ENCODE measurements at places on chromosomes 2 and 18. TPM values are rescaled to one million over a fixed set of nuclear protein-coding genes. Genes with fewer than 3 reads are reported as not detected.

The GLI2 gene
- 1.9 TPM for total RNA-seq

The ORMDL1 gene
- 39.2 TPM for total RNA-seq

The MRO gene
- not detected for total RNA-seq

DNA sequence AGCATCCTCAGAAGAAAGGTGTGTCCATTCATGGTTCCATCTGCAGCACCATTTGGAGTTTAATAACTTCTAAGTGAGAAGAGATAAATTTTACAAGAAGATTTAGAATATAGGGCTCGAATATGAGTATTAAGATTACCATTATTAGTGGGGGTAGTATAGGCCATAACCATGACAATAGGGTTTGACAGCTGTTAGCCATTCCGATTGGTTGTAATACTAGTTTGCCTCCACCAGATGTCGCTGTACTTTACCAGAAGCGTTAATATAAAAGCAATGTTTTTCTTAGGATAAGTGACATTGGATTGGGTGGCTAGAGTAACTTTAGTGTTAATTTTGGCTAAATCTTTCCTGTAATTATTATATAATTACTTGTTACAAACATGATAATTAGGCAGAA is 107.5 kb upstream of the SRD5A2 start:
- DNase-seq: no peak

DNA sequence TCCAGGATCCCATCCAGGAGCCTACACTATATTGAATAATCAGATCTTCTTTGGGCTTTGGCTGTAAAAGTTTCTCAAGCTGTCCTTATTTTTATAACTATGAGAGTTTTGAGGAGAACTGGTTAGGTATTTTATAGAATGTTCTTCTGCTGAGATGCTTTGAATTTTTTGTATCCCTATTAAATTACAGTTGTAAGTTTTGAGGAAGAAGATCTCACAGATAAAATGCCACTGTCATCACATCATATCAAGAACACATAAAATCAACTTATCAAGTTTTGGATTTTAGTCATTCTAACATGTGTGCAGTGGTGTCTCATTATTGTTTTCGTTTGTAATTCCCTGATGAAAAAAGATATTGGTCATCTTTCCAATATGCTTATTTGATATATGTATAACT is 260.2 kb upstream of the COL3A1 start:
- DNase-seq: no peak

The ASB18 gene
- not detected for total RNA-seq

The IGFBP5 gene
- total RNA-seq: 122 TPM

- no peak for DNase-seq
Measured at GRCh38 chr2:96580771-96581170, 44.2 kb downstream of the ARID5A start.

The TUBA3E gene
- not detected for total RNA-seq

The OSR1 gene
- 7.6 TPM for total RNA-seq

DNA sequence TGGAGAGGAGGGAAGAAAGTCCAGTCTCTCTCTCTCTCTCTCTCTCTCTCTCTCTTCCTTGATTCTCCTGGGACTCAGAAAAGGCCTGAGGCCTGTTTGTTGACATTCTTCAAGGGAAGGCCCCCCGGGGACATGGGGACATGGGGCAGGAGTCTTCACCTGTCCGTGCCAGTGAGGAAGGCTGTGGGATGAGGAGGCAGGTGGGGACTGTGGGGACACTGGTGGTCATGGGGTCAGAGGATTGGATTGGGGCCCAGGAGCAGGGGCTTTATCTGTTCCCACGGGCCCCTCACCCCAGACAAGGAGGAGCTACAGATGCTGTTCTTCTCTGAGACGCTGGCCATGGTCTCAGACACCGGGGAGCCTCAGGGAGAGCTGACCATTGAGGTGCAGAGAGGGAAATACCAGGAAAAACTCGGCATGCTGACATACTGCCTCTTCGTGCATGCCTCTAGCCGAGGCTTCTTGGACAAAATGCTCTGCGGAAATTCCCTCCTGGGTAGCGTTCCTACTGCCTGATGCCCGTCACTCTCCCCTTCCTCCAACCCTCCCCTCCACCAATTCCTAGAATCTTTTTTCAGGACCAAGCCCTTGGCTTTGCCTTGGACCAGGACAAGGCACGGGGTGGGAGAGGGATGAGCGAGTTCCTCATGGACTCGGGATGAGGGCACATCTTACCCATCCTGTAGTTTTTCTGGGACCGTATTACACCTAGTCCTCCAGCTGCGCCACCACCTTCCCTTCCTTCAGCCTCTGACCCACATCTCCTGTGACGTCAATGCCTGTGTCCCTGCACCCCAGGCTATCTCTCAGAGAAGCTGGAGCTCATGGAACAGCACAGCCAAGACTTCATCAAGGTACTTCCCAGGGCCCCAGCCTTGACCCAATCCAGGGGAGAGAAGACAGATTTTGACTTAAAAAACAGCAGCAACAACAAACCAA is 850 bp downstream of the CATIP start:
- DNase-seq: no peak

DNA sequence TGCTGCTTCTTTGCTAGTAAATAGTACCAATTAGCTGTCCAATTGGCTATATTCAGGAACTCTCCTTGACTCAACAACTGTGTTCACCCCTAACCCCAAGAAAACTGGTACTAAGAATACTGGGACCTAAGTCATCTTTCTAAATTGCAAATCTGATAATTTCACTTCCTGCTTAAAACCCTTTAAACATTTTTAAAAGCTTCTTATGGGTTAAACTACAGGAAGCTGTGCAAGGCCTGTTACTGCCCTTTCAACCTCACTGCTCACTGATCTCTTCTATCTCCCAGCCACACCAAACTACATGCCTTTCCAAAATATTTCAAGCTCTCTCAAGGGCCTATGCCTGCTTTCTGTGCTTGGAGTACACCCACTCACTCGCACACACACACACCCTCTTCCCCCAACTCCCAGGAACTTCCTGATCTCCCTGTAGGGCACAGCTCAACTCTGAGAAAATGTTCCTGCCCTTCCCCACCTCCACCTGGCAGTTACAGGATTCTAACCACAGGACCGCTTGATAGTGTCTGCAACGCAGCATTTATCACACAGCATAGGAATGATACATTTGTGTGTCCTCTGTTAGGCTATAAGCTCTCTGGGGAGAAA is 6.7 kb downstream of the LMAN1 start:
- DNase-seq: no peak

DNA sequence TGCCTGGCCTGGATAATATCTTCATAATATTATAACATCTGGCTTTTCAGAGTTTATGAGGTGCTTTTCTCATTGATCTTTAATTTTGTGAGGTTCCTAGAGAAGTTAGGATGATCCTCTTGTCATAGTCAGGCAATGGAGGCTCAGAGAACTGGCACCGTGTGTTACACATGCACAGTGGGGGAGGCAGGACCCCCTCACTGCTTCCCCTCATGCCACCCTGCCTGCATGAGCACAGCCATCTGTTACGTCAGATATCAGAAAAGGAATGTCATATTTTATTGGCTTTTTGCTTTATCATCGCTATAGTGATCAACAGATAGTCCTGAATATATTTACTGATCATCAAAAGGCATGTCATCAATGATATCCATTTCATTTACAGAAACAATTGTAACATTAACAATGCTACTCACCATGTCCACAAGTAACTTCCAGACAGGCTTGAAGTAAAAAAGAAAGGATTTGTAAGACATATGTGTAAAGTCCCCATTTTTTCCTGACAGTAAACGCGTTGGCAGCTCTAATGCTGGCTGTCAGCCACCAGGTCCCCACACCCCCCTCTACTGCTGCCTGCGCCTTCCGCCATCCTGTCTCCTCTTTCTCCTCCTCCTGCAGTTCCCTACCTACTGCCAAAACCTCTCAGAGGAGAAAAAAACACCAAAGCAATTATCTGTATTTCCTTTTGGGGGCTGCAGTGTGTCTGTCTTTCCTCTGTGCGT is 18.8 kb downstream of the ENOSF1 start:
- DNase-seq: no peak

The APLF gene
- total RNA-seq: 8.8 TPM

The ITGA6 gene
- total RNA-seq: 89.6 TPM

GRCh38 chr2:20232837-20233207 is 7.9 kb upstream of the SDC1 start:
- DNase-seq: peak; percentile 60

DNA sequence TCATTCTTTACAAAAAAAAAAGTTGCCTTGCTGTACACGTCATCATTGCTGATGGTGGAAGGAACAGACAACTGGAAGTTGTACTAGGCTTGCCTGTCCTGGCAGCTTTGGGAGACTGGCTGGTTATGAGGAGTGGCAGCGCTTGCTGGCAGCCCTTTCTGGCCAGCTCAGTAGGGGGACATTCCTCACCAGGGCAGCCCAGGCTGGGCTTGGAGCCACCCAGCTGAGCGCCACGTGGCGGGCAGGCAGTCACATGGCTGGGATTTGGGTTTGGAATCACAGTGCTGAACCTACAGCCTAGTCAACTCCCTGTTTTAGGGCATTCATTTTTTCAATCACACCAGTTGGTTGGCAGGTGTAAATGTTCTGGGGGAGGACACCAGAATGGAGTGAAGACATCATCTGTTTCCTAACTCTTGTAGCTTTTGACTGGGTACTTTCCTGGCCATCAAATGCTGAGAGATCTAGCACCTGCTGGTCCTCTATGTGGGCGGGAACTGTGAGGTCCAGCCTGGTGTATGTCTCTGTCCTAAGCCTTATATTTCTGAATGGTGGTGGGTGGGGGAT is 139.3 kb downstream of the SETBP1 start:
- DNase-seq: no peak

- no peak for DNase-seq
Measured at GRCh38 chr2:135050684-135051083, 1.4 kb upstream of the RAB3GAP1 start.

The GPR55 gene
- total RNA-seq: not detected

Data from suprapubic skin (tissue), 4 donors.